ENCODE measurements at places on chromosomes 1 and 21. TPM values are rescaled to one million over a fixed set of nuclear protein-coding genes. Genes with fewer than 3 reads are reported as not detected.

The CLDN8 gene
- total RNA-seq, result not detected

DNA sequence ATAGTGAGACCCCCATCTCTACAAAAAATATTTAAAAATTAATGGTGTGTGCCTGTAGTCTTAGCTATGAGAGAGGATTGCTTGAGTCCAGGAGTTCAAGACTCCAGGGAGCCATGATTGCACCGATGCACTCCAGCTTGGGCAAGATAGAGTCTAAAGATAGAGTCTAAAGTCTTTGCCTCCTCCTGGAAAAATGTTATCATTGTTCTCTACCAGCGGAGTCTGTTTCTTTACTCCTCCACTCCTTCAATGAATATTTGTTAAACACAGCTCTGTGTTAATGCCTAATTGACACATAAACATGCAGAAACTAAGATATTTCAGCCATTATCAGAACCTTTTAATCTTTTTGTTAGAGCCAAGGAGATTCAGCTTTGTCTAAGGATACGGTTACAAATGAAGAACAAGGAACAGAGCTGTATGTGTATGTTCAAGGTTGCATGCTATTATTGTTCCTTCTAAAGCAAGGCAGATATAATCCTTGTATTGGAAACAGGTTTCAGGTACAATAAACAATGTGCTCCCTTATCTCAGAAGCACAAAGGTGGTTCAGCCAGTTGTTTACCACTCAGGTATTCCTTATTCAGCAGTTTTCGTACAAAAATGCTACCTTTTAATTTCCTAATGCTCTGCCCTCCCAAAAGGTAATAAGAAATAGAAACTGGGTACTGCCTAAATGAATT, 15.4 kb downstream of the OVAAL start:
- DNase-seq, result no peak

- no peak for DNase-seq
Measured at GRCh38 chr1:39819091-39819812, 30.6 kb upstream of the BMP8B start.

DNA sequence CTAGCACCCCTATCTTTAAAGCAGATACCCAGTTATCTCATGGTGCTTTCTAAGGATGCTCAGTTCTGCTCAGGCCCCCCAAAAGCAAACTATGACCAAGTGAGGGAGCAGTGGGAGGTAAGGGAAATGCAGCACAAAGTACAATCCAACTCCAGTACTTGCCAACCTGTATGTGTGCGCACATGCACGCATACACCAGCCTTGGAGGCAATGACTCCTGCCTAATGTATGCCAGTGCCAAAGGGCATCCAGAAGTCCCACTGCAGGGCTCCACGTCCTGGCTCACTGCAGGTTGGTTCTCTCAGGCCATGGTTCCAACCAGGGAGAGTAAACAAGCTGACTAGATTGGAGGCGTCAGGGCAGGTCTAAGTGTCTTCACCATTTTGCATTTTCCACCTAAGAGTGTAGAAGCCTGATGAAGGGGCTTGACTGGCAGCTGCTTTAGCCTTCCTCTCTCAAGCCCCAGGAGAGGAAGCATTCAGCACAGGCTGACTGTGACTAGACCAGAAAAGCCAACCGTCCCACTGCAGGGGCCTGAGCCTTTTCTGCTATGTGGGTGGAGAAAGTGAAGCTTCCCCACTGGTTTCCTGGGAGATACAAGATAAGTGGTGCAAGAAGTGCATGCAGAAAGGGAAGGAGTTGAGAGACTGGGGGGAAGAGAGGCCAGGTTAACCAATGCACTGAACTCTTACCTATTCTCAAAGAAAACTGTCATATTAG, 7.7 kb downstream of the AMIGO1 start:
- DNase-seq, result no peak

DNA sequence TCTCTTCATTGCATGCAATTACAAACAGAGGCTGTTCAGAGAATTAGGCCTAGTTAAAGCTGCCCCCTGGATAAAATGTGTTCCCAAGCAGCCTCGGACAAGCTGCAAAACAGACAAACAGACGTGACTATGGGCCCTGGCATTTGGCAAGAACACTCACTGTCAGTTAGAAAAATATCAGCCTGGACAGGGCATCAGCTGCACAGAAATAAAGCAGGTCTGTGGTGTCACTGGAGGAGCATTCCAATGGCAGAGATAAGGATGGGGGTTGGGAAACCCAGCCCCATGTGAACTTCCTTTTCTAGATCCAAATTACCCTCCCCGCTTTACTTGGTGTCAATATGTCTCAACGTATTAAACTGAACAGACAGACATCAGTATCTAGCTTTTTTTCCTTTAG, 177.1 kb downstream of the GPATCH2 start:
- peak; percentile 23 for DNase-seq

DNA sequence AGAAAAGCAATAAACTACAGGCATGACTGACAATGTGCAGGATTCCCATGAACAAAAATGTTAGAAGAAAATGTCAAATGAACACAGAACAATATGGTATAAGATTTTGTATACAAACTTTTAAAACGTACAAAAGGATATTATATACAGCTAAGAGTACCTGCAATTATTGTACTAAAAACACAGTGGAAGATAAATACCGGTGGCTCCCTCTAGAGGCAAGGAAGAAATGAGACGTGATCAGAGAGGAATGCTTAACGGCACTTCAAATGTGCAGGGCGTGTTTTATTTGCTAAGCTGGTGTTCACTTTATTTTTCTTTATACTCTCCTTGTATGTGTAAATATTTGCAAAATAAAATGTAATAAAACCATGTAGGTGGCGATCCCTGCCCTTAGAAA, 191.8 kb upstream of the SAMSN1 start:
- DNase-seq, result peak; percentile 48

The AKR7A3 gene
- 0.43 TPM for total RNA-seq

DNA sequence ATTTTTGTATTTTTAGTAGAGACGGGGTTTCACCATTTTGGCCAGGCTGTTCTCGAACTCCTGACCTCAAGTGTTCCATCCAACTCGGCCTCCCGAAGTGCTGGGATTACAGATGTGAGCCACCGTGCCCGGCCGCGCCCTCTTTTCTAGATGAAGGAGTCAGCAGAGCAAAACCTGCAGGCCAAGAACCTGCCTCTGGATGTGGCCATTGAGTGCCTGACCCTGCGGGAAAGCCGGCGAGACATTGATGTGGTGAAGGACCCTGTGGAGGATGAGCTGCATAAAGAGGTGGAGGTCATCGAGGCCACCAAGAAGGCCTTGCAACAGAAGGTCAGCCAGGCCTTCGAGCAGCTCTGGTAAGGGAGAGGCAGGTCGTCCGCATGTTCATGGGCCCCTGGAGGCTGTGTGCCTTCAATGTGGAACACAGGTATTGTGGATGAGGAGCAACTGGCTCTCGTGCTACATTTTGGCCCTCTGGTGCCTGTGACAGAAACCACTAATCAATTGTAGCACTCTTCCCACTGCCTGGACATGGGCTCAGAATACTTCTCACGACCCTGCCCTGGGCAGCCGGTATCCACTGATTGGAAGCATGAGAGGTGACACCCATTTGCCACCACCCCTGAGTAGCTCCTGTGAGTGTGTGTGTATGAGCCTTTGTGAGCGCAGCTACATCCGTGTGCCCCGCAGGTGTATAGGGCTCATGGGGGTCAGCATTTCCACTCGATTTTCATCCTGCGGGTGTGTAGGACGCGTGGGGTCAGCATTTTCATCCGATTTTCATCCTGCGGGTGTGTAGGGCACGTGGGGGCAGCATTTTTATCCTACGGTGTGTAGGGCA, 2.0 kb downstream of the TEKT2 start:
- no peak for DNase-seq

The PAQR6 gene
- total RNA-seq, result 0.43 TPM

DNA sequence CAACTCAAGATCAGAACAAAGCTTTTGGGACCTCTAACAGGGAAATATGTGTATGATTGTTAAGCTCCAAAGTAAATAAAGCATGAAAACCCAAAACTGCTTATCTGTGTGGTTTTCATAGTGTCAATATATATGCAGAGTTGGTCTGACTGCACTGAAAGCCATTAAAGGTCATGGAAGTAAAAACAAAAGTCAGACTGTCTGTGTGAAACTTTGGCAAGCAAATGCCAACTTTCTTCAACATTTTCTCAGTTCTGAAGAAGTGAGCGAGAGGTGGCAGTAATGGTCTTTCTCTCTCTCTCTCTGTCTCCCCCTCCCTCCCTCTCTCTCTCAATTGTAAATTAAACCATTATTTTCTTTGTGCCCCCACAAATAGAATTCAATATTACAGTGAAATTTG, 100.1 kb upstream of the S1PR1 start:
- DNase-seq, result no peak

DNA sequence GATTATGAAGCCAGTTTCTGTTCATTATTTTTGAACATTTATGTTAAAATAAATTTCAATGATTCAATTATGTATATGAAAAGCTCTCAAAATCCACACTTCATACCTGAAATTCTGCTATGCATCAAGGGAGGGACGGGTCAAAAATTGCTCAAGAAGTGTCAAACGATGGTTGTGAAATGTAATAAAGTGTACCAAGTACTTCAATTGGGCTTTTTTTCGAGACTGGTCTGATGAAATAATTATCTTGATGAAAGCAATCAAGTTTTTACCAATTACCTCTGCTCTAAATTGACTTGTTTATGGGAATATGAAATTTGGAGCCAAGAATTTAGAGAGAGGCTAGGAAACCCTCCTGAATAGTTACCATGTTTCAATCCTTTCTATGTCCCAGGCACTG, 7.9 kb downstream of the OSCP1 start:
- no peak for DNase-seq

DNA sequence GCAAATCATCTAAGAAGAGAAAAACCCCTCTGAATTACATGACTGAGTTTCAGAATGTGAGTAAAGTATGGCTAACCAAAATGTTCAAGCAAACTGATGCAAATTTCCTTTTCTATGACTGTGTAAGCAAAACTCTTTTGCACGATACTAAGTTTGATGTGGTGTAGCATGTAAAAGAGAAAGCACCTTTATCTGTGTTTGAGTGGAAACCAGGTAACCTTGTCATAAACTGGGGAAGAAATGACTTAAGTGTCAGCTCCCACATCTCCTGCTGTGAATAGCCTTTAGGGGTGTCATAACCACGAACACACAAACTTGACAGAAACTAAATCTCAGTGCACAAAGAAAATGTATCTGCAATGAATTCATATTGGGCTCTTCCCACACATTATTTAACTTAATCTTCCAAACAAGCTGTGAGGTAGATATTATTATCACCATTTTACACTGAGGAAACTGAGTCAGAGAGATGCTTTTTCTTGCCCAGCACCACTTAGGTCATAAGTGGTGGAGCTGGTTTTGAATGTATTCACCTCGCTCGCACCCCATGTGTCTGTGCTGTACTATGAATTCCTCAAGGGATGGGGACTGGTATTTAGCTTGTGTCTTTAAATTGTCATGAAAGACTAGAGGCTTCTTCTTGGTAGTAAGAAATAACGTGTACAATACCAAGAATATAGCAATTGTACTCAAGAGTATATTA, 32.9 kb upstream of the IL12RB2 start:
- no peak for DNase-seq

- DNase-seq, result no peak
Measured at GRCh38 chr1:228011721-228012311, 5.0 kb downstream of the WNT3A start.

- peak; percentile 39 for DNase-seq
Measured at GRCh38 chr1:214280386-214281020, 456 bp upstream of the SMYD2 start.

GRCh38 chr1:159900755-159901360, 893 bp upstream of the CFAP45 start:
- DNase-seq, result no peak

The RAD54L gene
- 2.6 TPM for total RNA-seq

The MMP23B gene
- total RNA-seq, result 11.0 TPM

DNA sequence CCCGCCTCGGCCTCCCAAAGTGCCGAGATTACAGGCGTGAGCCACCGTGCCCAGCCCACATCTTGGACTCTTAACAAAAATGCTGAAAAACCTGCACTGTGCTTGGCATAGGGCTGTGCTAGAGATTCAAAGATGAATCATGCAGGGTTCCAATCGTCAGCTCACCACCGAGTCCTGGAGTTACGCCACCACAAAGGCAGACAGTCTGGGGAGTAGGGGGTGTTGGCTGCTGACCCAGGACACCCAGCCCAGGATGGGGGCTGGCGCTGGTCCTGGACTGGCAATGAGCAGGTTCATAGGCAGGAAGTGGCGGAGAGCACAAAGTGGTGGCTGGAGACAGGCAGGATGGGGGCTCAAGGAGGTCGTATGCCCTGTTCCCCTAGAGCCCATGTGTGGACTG, 16.0 kb downstream of the PSRC1 start:
- no peak for DNase-seq

DNA sequence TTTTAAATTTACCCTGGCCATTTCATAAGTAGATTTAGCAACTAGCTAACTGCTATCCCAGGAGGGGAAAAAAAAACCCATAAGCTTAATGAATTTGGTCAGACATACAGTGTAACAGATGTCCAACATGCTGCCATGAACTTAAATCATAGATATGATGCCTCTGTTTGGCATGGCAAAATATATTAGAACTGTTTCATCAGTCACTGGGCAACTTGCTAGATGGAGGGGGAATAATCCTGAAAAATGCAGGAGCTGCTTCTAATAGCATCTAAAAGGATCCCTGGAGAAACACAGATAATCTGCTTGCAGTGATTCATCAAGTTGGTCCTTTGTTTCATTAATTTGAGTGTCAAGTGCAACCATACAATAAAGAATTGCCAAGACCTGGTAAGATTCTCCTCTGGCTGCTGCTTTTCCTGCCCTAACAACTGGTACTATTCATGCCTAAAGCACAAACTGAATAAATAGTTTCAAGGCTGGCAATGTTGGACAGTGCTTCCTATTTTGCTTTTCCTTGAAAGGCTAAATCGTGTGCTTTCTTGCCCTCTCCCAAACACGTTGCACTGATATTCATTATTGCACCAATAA, 1.5 kb upstream of the ST6GALNAC5 start:
- DNase-seq, result no peak
